IMR-90 (cell line): ENCODE measurements at places on chromosomes 4 and X. TPM values are rescaled to one million over a fixed set of nuclear protein-coding genes. Genes with fewer than 3 reads are reported as not detected.

SLC9B1 gene
- total RNA-seq = 0.18 and 0.28 TPM in 2 replicates

NCAPG gene
- 26.7 and 41.7 TPM in 2 replicates for total RNA-seq

GPC3 gene
- not detected in 2 replicates for total RNA-seq

COX7B2 gene
- not detected in 2 replicates for total RNA-seq

NDUFA1 gene
- 12.5 and 47.5 TPM in 2 replicates for total RNA-seq

TAF7L gene
- 0.18 and 0.28 TPM in 2 replicates for total RNA-seq

KLB gene
- total RNA-seq = not detected in 2 replicates

DTHD1 gene
- total RNA-seq = not detected in 2 replicates

GC gene
- total RNA-seq = not detected in 2 replicates

PASD1 gene
- total RNA-seq = not detected in 2 replicates

CITED1 gene
- under 0.01 and 0.18 TPM in 2 replicates for total RNA-seq

MAGEC3 gene
- not detected in 2 replicates for total RNA-seq

GYPE gene
- 0.28 and 0.54 TPM in 2 replicates for total RNA-seq

INPP4B gene
- total RNA-seq = 13.3 and 14.0 TPM in 2 replicates

LRIT3 gene
- not detected in 2 replicates for total RNA-seq

NFKB1 gene
- 23.6 and 24.6 TPM in 2 replicates for total RNA-seq

TRIM75 gene
- not detected in 2 replicates for total RNA-seq

TNIP2 gene
- 33.3 and 36.9 TPM in 2 replicates for total RNA-seq

ASB12 gene
- not detected in 2 replicates for total RNA-seq

RAB39B gene
- 0.54 and 0.56 TPM in 2 replicates for total RNA-seq

SHISA3 gene
- total RNA-seq = under 0.01 and 0.18 TPM in 2 replicates

SMARCAD1 gene
- 35.3 and 45.3 TPM in 2 replicates for total RNA-seq

TCP11X2 gene
- not detected in 2 replicates for total RNA-seq

PPP4R3C gene
- not detected in 2 replicates for total RNA-seq

FAM133A gene
- under 0.01 TPM in 2 replicates for total RNA-seq

BST1 gene
- total RNA-seq = 5.3 and 6.6 TPM in 2 replicates

CLCN4 gene
- total RNA-seq = 3.9 and 4.5 TPM in 2 replicates

TCEAL5 gene
- total RNA-seq = not detected in 2 replicates

CYTL1 gene
- 1.3 and 1.4 TPM in 2 replicates for total RNA-seq

SOD3 gene
- total RNA-seq = 0.28 and 0.36 TPM in 2 replicates

MAGIX gene
- total RNA-seq = 0.56 and 0.72 TPM in 2 replicates

AREG gene
- 0.18 and 0.28 TPM in 2 replicates for total RNA-seq

CLDN34 gene
- total RNA-seq = under 0.01 TPM in 1 of 2 replicates, not detected in the other

SCRG1 gene
- total RNA-seq = under 0.01 TPM in 2 replicates
